Activated T-helper 1 cell treated with anti-CD3 and anti-CD28 coated beads, Interleukin-2, amount 50 U/mL, for 16 hours (primary cell): ENCODE measurements at places on chromosomes 2 and 18.

DNA sequence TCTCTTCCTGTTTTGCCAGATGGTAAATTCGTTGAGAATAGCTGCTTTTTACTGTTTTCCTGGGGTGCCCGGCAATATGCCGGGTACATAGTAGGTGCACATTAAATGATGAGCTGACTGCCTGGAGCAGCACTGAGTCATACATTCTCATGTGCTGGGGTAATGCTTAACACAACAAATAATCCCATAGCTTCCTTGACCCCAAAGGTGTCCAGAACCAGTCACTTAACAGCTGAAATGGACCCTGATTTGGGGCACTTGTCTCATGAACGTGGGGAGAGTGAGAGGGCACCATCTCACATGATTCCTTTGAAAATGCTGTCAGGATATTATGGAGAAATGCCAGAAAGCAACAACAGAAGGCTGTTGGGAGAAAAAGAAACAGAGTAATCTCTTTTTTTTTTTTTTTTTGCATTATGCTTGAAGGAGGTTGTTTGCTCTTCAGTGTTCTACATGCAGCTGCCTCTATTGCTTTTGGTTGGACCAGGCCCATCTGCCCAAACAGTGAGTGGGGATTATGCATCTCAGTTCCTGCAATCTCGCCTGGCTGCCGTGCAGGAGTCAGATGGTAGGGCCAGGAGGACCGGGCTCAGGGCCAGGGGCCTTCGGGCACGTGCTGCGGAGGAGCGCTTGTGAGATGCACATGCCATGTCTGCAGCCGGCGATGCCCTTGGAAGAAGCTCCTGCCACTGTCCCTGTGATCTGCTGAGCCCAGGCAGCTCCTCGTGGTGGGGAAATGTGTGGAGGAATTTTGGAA lies 162.1 kb downstream of the SH3RF3 start:
- DNase-seq = no peak

- DNase-seq = no peak
Measured at GRCh38 chr18:26819046-26819445, 46.5 kb downstream of the AQP4 start.

- DNase-seq = no peak
Measured at GRCh38 chr2:16088035-16088801, 147.9 kb downstream of the MYCN start.

DNA sequence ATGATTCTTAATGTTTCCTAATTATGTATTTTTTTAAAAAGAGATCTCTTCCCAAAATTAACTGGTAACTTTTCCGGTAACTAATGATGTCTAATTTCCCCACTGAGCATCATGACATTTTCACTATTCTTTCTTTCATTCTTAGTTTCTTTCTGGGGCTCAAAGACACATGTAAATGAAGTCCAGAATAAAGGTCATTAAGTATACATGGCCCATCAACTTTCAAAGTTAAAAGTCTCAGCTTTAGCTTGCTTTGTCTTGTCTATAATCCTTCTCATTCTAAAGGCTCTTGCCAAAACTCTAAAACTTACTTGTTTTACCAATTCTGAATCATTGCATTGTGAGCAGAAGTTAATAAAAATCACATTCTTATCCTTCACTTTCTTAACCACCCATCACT lies 53.6 kb downstream of the ASXL2 start:
- DNase-seq = no peak

DNA sequence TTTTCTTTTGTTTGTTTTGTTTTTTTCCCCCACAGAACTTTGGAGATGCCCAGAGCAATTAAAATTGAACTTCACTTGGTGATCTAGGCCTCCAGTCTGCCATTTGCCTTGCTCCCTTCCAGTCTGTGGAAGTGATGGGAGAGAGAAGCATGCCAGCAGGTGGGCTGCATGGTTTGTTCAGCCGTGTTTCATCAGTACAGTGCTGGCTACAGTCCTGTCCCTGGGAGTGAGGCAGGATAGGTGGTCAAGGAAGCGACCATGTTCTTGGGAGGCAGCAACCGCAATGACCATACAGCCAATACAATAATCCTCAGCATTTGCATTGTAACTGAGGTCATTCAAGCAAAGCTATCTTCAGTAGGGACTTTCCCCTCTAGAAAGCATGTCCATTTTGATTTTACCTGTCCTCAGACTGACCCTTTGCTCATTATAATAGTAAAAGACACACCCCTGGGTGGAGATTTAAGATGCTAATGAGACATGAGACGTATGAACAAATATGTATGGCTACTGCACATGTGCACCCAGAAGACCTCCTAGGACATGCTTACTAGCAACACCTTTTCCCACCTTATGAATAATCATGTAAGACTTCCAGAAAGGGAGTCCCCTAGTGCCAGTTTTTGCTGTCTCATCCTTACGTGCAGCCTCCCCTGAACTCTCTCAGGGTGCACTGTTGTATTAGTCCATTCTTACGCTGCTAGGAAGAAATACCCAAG lies 11.1 kb upstream of the LIPG start:
- no peak for DNase-seq

GRCh38 chr2:66573821-66574233 lies 138.9 kb downstream of the MEIS1 start:
- DNase-seq = no peak

DNA sequence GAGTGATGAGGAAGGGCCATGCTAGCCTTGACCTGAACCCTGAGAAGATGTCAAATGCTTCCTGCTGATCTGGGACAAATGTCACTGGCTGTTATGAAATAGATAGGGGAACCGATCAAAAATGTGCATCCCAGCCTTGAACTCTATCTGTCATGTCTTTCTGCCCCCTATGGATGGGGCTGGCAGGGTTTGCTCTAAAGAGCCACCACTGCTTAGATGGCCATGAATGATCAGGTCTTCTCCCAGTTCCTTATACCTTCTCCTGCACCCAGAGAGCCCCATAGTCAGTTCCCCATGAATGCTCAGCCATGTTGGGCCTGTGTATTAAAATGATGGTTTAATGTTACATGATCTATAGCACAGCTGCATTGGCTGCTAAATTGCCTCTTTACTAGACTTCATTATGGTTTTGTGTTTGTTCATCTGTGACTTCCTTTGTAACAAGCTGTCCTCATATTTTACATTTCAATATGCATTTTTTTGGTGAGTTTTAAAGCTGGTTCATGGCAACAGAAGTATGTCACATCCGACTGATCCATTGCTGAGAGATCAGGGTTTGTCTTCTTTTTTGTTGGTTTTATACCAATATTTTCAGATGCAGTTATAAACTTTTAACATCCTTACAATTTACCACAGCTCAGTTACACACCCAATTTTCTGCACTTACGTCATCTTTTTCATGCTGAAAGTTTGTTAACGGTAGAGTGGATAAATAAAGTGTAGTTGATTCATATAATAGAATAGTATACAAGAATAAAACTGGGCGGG lies 56.3 kb upstream of the SMAD2 start:
- no peak for DNase-seq

DNA sequence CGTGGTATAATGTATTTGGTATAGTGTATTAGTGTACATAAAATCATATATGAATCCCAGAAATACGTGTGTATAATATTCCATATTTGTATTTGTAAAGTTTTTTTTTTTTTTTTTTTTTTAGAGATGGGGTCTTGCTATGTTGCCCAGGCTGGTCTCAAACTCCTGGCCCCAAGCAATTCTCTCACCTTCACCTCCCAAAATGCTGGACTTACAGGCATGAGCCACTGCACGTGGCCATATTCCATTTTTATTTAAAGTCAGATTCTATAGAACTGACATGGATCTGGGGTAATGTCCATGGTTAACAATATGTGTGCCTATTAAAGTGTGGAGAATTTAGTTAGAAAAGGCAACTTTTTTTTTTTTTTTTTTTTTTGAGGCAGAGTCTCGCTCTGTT lies 71.5 kb downstream of the ANTXR1 start:
- DNase-seq = no peak

DNA sequence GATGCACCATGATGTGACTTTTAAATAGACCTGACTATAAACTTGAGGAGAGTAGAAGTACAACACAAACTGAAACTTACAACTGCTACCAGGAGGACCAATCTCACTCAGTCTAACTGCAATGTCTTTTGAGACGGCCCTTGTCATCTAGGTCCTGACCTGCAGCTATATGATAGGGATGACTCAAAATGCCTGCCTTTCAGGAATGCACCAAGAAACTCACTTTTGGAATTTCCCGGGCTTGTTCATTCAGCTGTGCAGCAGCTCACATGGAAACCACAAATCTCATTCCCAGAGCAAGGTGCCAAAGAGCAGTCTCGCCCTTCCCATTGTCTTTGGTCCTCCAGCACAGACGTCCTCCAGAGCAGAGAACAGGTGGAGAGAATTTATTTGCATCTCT lies 113.7 kb downstream of the SPOPL start:
- DNase-seq = no peak

- DNase-seq = no peak
Measured at GRCh38 chr2:23654756-23655155, 269.8 kb downstream of the KLHL29 start.

DNA sequence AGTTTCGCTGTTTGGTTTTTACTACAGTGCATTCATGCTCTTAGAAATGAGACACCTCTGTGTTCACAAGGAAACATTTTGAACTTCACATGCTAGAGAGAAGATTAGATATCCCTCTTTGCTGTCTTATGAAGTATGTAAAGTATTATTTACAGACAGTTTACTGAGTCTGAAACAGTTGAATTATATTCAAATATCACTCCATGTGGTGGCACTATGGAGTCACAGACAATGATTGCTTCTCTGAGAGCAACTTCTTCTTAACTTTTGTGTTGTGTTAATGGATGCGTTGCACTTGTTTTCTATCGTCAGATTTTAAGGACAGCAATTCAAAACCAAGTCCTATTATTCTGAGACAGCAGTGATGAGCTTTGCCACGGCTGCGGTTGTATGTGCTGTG lies 823.6 kb downstream of the GALR1 start:
- DNase-seq = no peak

GRCh38 chr18:79796531-79797405 lies 970 bp upstream of the KCNG2 start:
- no peak for DNase-seq

DNA sequence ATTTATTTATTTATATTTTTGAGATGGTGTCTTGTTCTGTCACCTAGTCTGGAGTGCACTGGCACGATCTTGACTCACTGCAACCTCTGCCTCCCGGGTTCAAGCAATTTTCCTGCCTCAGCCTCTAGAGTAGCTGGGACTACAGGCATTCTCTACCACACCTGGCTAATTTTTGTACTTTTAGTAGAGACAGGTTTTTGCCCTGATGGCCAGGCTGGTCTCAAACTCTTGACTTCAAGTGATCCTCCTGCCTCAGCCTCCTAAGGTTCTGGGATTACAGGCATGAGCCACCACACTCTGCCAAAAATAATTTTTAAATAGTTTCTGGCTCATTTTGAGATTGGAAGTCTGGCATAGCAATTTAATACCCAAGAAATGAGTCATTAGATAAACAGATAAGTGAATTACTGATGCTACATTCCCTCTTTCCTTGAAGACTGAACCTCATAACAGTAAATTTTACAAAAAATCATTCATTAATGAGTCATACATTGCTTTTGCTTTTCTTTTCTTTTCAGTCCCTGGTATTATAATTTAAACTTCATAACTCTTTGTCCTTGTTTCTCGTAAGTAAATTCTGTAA lies 881.6 kb upstream of the PIK3C3 start:
- DNase-seq = no peak

- no peak for DNase-seq
Measured at GRCh38 chr2:45191976-45192375, 182.7 kb upstream of the SIX2 start.

DNA sequence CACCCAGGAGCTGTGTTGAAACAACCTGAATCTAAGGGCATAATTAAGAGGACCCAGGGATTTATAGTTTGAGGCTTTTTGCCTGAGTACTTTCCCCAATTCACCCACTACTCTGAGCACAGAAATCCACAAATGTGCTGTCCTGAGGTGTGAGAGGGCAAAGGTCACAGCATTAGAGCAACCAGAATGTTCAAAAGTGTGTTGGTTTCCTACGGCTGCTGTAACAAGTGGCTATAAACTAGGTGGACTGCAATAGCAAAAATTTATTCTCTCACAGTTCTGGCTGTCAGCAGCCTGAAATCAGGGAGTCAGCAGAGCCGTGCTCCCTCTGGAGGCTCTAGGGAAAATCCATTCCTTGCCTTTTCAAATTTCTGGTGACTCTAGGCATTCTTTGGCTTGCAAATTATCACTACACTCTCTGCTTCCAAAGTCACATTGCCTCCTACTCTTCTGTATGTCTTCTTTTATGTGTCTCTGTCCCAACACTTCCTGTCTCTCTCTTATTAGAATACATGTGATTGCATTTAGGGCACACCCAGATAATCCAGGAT lies 91.4 kb upstream of the TACR1 start:
- DNase-seq = no peak

GRCh38 chr2:203352604-203353255 lies 24.5 kb downstream of the ABI2 start:
- no peak for DNase-seq

GRCh38 chr2:210955591-210955990 lies 399.2 kb downstream of the CPS1 start:
- DNase-seq = no peak

- no peak for DNase-seq
Measured at GRCh38 chr2:197777823-197778407, 7.2 kb downstream of the BOLL start.

GRCh38 chr18:12048827-12049175 lies 44.8 kb upstream of the ANKRD62 start:
- no peak for DNase-seq

- no peak for DNase-seq
Measured at GRCh38 chr18:13477147-13477683, 249.1 kb downstream of the FAM210A start.

DNA sequence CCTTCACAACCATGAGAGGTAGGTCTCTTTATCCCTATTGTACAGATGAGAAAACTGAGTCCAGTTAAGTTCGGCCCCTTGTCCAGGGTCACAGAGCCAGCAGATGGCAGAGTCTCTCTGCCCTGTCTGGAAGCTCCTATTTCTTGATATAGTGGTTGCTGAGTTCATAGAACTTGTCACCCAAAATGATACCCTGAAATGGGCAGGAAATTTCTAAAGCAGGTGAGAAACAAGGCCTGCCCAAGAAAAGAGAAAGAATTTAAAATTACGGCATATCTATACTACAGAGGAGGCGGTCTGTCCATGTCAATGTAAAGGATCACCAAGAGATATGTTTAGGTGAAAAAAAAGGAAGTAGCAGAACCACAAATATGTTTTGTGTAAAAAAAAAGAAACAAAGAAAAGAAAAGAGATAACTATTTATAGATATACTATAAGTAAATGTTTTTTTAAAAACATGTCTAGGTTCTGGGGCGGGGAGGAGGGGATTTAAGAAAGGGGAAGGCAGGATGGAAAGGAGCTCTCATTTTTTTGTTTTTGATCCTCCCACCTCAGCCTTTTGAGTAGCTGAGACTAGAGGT lies 39.8 kb downstream of the MYO7B start:
- DNase-seq = no peak

DNA sequence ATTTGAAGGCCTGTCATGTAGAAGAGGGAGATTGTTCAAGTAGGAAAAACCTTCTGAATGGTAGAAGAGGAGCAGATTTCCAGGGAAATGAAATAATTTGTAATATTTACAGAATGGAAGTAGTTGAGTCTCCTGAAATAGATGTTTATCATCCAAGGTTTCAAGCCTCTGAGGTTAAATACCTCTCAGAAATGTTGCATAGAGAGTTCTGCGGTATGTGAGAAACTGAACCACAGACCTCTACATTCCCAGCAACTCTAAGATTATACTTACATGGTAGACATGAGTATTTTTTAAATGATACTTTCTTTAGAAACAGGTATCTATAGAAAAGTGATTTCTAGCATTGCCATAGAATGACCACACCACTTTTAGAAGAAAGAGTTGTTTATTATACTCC lies 379.8 kb upstream of the FANCL start:
- no peak for DNase-seq
